ENCODE measurements at places on chromosomes 5 and 9.

GRCh38 chr5:99379187-99379586 is 450.4 kb upstream of the CHD1 start:
- DNase-seq = no peak

- no peak for DNase-seq
Measured at GRCh38 chr9:33130961-33131789, 36.0 kb downstream of the B4GALT1 start.

- no peak for DNase-seq
Measured at GRCh38 chr5:100131161-100131560, 404.0 kb upstream of the FAM174A start.

DNA sequence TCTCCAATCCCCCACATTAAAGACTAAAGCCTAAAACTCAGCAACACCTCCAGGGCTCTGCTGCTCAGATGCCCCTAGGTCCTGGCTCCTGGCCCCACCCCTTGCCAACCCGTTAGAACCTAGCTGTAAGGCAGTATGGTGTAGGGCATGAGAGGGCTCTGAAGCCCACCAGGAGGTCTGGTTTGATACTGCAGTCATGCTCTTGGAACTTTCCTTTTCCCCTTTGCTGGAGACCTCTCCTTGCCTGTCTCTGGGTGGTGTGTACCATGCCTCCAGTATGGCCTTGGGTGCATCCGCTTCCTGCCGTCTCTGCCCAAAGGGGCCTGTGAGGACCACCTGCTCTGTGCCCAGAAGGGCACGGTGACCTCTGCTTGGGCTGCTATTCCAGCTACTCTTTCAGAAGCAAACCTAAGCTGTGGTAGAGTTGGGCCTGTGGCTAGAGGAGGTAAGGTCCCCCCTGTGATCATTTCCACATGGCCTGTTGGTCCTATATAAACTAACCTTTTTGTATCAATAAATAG is 3.5 kb downstream of the TENT4A start:
- DNase-seq = no peak

GRCh38 chr5:90983148-90983547 is 400.0 kb downstream of the ARRDC3 start:
- no peak for DNase-seq

DNA sequence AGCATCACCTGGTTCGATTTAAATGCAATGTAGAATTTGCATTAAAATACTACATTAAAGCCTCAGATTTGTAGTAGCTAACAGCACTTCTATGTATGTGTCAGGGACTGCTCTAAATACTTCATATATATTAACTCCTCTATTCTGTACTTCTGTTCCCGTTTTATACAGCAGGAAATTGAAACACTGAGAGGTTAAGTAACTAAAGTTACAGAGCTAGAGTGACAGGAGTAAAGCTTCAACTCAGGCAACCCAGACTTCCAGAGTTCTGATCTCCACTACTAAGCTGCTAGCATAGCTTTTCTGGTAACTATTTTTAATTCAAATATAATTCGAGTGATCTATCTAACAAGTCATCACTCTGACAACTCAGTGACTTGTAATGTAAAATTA is 619 bp upstream of the APC start:
- DNase-seq = no peak

DNA sequence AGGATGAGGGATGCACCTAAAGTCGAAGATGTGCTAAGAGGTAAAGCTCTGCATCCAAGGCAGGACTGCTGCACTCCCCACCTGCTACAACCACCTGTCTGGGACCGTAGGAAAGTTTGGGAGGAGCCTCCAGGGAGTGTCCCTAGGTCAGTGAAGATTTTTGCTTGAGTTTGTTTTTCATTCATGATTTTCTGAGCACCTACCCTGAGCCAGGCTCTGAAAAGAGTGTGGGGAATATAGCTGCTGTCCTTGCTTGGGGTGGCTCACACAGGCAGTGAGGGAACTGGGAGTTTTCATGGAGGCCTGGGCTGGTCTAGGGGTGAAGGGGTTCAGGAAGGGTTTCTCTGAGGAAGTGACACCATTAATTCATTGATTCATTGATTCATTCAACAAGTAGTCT is 48.9 kb downstream of the SAR1B start:
- no peak for DNase-seq

GRCh38 chr9:4600368-4600767 is 61.7 kb upstream of the PLPP6 start:
- DNase-seq = no peak

DNA sequence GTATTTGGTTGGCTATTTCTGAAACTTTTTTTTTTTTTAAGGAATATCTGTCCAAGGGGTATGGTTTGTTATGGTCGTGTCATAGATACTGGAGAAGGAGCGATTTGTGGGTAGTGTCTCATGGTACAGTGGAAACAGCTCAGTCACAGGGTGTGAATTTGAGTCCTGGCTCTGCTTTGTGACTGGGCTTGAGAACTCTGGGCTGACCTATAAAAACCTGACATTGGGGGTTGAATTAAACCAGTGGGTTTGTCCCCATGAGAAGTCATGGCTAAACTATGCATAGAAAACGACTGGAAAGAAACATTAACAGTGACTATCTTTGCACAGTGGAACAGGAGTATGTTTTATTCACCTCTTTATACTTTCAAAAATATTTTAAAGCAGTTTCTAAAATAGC is 54.7 kb downstream of the MACROH2A1 start:
- no peak for DNase-seq

DNA sequence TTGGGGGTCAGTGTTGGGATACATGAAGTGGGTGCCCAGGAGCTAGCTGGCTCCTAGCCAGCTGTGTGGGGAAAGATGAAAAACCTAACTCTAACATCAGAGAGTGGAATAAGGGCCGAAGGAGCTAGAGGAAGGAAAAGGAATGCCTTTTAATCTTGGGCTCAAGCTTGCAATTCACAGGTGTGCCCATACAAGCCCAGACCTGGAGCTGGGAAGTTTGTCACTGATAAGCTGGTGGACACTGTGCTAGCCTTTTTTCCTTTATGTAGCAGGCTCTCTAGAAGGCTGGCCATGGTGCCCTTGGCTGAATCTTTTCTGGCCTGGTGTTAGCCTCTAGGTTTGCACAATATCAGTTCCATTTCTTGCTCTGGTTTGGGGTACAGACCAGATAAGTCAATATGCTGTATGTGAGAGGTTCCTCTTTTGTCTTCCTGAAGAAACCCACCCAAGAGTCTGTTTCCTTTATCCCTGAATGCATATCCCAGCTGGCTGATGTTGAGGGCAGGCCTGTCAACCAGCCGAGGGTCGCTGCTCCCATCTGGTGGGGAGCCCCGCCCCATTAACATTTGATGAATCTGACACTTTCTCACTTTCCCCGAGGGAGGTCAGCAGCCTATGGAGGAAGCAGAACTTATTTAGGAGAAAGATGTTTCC is 92.4 kb upstream of the CXCL14 start:
- no peak for DNase-seq

DNA sequence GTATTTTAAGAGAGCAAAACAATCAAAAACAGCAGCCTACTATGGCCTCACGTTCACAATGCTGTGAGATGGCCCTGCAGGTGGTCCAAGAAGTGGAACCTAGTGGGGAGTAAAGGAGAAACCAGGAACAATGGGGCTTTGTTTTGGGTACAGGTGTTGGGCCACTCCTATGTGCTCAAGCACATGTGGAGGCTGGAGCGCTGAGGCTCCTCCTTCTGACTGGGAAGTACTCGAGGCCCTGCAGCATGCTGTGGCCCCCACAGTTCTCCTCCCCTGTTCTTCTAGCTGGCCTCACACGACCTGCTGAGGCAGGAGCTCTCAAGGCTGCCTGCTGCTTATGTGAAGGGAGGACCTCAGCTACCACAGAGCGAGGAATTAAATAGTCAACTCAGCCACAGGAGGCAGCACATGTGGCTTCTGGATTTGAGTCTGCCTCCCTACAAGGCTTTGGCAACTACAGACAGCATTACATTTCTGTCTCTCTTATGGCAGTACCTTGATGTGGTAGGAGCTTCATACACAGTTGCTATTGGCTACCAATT is 482.3 kb downstream of the SPOCK1 start:
- no peak for DNase-seq
